Pons (tissue), 1 donor: ENCODE measurements at places on chromosomes 3 and 15.

DNA sequence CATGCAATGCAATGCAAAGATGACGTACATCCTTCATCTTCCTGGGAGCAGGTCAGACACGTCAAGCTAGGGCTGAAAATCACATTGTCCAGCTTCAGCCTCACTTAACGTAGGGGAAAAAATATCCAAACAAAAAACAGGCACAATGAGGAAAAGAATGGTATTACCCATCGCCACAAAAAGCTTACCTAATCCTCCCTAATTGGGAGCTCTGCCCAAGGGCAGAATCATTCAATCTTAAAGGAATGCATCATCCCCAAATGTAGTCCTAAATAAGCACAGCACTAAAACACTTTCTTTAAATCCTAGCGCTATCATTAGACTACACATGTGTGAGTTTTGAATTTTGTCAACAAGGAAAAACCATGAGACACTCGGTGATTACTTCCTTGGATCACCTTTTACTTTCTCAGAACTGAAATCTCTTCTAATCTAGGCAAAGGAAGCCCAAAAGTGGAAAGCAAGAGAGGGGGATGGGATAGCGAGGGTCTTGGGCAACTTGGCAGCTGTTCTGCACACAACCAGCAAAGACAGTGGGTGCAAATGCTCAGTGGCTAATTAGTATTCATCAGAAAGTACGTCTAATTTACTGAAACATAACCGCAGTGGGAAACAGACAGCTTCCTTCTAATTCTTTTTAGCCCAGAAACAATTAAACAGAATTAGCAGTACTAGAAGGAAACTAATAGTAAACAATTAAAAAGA is 87.4 kb downstream of the ADAMTS9 start:
- no peak for DNase-seq

- no peak for DNase-seq
Measured at GRCh38 chr3:112030901-112031300, 3.6 kb upstream of the TMPRSS7 start.

- no peak for DNase-seq
Measured at GRCh38 chr3:51692980-51693395, 13.9 kb upstream of the GRM2 start.

DNA sequence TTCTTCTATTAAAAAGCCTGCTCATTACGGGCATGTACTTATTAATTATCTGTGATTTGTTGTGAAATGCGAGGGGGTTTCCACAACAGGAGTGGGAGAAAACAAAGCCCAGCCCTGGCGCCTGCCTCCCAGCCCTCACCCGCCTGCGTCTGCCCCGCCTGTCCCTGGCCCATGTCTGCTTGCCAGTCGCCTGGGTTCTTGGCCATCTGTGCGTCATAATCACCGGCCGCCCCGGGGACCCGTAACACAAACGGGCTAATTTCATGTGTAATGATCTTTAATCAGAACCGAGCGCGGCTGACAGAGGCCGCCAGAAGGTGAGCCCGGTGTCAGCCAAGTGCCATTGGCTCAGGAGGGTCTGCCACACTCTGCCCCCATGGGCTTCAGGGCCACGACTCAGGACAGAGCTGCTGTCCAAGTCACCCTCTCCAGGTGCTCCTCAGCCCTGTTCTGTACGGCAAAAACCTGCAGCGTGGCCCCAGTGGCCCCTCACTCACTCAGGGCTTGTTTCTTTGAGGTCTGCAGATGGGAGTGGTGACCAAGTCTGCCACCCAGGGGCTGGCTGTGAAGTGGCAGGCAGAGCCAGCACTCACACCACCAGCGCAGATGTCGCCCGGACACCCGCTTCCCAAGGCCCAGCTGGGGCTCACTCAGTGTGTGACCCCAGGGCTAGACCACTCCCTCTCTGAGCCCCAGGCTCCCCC is 28.8 kb upstream of the TMEM115 start:
- no peak for DNase-seq

DNA sequence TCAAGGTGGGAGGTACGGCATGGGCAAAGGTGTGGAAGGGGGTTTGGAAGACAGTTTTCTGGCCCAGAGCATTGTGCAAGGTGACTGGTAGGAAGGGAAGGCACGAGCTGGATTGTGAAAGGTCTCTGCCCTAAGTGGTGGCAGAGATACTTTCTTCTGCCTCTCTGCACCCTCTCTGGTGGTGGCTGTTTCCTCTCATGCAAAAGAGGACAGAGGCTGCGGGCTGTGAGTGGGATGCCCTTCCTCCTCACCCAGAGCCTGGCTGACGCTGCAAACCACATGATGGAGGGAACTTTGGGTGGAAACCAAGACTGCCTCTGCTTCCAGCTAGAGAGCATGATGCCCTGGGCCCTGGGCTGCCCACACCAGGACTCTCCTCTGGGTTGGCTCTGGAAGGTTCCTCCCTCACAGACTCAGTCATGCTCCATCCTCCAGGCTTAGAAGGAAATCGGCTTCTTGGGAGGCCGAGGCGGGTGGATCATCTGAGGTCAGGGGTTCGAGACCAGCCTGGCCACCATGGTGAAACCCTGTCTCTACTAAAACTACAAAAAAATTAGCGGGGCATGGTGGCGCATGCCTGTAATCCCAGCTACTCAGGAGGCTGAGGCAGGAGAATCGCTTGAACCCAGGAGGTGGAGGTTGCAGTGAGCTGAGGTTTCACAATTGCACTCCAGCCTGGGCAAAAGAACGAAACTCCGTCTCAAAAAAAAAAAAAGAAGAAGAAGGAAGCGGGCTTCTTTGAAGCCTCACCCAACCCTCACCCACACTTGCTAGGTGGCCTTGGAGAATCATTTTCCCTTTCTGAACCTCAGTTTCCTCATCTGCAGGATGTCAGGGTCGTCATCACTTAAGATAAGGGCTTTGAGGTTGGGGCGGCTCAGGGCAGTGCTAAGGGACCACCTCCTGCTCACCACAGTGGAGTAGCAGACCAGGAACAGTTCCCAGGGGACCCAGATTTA is 8.3 kb downstream of the PSTPIP1 start:
- DNase-seq = peak; percentile 76

- no peak for DNase-seq
Measured at GRCh38 chr3:10434144-10434937, 71.0 kb downstream of the ATP2B2 start.

DNA sequence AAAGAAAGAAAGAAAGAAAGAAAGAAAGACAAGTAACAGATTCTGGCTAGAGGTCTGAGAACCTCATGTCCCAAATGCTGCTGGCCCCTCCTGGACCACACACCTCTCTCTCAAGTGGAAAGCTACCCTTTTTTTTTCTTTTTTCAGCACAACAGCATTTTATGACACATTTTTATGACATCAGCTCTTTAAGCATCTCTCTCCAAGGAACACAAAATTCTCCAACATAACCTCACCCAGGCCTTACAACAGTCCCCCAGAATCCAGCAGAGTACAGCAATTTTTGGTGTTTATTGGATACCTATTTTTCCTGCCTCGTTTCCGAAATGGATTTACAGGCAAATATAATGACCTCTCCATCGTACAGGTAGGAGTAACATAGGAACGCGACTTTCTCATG is 11.2 kb upstream of the NTRK3 start:
- DNase-seq = no peak

DNA sequence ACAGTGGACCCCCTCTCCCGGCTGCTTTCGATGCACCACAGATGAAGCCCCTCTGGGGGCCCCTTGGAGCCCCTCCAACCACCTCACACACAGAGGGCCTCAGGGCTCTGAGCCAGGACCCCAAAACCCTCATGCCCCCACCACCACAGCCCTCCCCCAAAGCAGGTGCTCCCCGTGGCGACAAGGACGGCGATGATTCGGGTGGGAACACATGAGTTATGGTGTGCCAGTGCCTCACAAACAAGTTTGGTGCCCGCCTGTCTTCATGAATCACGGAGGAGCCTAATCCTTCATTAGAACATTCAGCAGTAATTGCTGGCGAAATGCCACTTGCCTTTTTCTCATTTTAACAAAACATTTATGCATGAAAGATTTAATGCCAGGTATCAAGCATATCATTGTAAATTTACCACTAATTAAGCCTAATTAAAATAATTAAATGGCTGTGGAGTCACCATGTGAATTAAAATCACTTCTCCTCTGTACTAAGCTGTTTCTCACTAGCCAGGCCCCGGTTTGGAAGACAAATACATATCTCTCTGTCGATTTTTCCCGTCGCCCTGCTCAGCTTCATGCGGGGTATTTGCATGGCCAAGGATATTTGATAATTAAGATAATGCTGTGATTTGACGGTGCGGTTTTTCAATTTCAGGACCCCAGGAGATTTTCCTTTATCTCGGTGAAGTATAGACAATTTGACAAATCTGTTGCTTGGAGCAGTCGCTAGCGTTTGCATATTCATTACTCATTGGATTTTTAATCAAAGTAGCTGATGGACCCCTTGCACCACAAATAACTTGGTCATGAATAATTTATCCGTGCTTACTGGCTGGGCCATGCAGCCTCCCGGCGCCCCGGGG is 157.0 kb downstream of the TLE3 start:
- no peak for DNase-seq

GRCh38 chr3:7385635-7386034 is 524.7 kb downstream of the GRM7 start:
- no peak for DNase-seq

DNA sequence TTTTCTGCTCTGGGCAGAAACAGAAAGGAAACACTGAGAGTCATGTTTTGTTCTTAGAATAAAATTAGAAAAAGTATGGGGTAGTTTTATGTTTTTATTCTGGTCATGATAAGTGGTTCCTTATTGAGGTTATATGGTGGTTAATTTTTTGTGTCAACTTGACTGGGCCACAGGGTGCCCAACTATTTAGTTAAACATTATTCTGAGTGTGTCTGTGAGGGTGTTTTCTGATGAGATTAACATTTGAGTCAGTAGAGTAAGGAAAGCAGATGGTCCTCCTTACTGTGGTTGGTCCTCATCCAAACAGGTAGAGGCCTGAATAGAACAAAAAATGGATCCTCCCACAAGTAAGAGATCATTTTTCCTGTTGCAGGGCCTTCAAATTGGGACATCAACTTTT is 98.9 kb downstream of the C3orf38 start:
- no peak for DNase-seq

- DNase-seq = no peak
Measured at GRCh38 chr3:76054404-76054803, 269.1 kb upstream of the ZNF717 start.

DNA sequence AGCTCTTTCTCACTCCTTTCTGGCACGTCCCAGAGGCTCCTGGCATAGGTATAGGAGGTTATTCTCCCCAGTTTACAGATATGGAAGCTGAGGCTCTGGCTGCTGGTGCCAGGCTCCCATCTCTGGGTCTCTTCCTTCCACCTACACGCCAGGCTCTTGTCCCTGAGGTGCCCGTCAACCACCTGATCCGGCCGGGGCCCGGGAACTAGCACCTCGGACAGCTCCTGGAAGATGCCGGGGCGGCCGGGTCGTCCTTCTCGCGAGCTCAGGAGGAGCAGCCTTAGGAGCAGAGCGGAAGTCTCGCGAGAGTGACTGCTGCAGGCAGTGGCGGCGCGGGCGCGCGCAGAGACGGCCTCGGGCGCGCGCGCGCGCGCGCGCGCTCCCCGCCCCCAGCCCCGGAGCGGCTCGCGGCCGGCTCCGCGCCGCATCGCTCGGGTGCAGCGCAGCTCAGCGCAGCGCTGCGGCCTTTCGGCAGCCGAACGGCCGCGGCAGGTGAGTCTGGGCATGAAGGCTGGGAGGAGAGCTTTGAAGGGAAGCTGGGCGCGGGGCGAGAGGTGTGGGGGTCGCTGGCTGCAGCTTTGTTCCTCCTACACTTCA is at the start of gene SCAMP5:
SCAMP5 (plus strand) TSS at position 382 of the 597 bp plus-strand sequence. CDS start 16,277 bp downstream, outside the sequence.
- DNase-seq = peak; percentile 90

- no peak for DNase-seq
Measured at GRCh38 chr3:157347577-157348303, 88.9 kb upstream of the PTX3 start.

GRCh38 chr3:78905700-78906099 is 862.1 kb downstream of the ROBO1 start:
- no peak for DNase-seq

DNA sequence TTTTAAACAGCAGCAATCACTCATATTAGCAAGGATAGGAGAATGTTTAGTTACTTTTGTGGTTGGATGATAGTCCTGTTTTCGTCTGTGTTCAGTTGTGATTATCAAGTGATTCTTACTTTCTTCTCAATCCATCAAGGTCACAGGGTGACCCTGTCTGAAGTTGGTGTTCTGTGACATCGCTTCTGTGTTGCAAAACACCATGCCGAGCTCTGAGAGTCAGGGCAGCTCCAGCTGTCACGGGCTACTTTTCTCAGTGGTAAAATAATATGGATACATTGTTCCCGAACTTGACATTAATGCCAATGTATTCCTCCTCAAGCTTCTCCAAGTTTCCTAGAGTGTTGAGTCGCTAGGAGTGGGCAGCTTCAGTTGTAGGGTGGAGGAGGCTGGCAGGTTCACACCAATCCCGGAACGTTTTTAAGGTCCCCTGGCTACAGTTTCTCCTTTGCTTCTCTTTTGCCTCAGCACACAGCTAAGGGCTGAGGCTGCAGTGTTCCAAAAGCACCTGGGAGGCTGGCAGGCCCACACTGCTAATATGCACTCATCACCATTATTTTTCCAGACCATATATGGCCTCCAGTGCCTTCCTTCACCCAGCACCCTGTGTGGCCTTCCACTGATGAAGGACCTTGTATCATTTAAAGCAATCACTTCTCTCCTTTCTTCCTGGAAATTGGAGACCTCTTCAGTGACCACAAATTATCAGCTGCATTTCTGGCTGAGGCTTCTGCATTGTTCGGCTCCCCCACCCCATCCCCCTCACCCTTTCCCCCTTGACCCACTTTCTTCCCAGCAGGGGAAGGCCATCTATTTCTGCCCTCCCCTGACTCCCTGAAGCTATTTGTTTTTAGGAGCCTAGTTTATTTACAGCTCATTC is 25.8 kb downstream of the COLQ start:
- DNase-seq = no peak

DNA sequence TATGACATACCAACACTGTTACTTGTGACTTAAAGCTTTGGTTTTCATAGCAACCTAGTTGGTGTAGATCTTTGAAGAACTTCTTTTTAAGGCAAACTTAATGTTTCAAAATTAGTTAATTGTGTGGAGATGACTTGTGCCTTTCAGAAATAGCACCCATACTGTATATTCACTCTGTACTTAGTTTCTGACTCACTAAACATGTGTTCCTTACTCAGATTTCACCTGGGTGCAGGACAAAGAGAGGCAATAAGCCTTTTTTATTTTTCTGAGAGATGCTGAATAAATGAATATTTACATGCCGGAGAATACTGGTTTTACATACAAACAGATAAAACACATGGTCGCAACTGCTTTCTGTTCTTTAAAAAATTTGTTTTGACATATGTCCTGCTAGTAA is 44.8 kb downstream of the SLC25A26 start:
- DNase-seq = no peak

- peak; percentile 94 for DNase-seq
Measured at GRCh38 chr3:105526360-105527111, 159.8 kb downstream of the ALCAM start.

DNA sequence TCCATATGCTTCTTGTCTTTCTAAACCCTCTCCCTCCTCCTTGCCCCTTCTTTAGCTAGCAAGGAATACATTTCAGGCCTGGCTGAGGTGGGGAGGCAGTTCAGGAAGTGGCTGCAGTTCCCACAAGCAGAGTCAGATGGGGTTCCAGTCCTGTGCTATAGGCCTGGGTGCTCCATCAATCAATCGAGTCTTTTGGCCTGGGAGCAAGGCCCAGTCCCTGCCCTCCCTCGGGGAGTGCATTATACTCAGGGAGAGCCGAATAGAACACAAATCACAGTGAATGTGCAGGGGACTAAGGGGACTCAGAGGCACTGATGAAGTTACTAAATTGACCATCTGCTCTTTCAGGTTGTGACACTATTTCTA is 58.0 kb upstream of the HERC1 start:
- no peak for DNase-seq

- DNase-seq = no peak
Measured at GRCh38 chr15:60283936-60284335, 113.8 kb downstream of the ANXA2 start.

GRCh38 chr3:172549144-172549543 is 25.9 kb upstream of the TNFSF10 start:
- no peak for DNase-seq

GRCh38 chr3:66898155-66898554 is 100.0 kb upstream of the KBTBD8 start:
- no peak for DNase-seq
